ENCODE measurements at places on chromosomes 1 and 21.

DNA sequence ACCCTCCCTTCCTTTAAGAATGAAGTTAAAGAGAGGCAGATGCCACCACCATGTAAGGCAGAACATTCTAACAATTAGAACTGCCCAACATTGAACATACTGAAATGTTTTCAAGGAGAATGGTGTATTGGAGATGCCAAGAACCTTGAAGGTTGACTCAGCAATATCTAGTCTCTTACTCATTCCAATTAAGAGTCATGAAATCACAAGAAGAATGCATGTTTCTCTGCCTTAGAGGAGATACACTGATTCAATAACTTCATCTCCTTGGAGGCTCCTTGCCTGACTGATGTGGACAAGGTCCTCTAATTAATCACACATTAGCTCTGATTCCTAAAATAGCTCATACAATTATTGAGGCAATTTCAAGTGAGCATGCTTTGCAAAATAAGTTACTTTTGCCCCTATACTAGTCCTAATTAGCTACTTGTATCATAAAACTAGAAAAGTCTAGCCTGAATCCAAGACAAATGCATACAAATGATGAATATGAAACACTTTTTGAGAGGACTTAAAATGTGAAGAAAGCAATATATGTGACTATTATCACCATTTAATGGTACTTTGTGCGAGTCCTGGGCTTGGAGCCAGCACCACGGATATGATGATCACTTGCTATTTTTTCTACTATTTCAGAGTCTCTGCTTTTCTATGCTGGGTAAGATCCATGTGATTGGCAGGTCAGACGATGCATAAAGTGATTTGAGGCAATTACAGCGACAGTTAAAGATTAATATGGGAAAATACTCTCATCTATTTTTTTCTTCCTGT is 114.5 kb downstream of the DSCAM start:
- DNase-seq = peak; percentile 15

- no peak for DNase-seq
These were observed 43.7 kb upstream of the PIGC start for GRCh38 chr1:172487550-172487949.

GRCh38 chr1:166876540-166876838 is 425 bp upstream of the TADA1 start:
- DNase-seq = no peak

DNA sequence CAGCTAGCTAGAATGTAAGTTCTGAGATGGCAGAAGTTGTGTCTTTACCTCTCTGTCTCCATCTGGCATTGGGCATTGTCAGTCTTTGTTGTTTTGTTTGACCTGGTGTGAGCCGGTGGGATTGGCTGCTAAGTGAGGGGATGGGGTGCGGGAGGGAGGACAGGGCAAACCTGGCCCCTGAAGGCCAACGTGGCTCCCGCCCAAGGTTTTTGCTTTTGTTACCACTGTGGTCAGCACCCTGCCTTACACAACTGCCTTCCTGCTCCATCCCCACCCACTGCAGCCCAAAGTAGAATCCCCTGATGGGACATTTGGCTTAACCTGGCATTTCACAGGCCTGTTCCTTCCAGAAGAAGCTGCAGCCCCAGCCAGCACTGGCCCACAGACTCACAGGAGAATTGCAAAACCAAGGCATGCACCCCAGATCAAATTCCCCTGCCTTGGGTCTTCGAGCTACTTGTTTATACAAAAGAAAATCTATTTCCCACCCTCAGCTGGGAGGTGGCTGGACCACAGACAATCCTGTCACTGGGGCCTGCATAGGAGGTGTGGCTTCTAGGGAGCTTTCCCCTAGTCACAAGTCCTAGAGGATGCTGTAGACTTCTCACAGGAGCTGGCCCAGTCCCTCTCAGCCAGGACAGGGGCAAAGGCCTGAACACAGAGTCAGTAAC is 147.5 kb downstream of the TRABD2B start:
- no peak for DNase-seq

DNA sequence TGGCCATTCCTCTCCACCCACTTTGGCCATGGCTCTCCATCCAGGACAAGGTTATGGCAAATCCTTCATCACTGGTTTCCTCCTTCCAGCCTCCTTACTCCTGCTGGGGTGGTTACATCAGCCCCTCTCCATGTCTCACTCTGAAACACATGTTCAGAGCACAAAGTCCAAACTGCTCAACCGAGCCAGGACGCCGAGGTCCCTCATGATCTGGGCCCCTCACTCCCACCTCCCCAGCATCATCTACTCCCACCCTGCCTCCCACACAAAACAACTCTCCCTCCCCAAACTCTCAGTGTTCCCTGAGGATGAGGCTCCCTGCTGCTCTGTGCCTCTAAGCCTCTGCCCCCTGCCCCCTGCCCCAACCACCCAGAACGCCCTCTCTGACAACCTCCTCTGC is 33.3 kb upstream of the ZBTB40 start:
- no peak for DNase-seq

DNA sequence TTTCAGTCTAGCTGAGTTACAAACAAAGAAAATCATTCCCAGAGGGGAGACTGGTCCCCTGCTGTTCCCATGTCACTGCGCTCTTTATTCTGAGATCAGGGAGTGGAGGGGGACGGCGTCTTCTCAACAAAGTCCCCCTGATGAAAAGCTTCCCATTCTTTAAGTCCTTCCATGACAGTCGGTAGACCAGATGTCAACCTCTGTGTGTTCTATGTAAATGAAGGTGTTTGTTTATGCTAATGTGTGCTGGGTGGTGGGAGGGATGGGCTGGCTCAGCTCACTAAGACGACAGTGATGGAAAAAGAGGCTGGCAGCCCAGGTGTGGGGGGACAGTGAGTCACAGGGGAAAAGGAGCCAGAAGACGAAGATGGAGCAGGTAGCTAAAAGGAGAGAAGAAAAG is 148.2 kb upstream of the KLHDC7A start:
- DNase-seq = no peak

- no peak for DNase-seq
These were observed 55.2 kb upstream of the SELENON start for GRCh38 chr1:25744636-25745425.

DNA sequence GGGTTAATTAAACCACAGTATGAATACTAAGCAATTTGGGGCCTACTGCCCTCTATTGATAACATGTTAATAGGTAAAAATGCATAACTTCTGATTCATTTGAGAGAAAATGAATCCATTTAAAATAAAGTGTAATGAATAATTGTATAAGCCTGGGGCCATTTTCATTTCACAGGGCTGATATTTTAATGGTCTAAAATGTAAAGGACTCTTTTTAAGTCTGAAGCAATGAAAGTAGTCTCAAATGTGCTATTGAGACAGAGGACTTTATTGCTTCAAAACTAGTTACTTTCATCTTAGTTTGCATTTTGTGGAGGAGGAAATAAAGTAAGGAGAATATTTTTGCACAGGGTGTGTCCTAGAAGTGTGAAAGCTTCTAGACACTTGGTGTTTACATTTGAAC is 155.4 kb downstream of the TLR5 start:
- no peak for DNase-seq

DNA sequence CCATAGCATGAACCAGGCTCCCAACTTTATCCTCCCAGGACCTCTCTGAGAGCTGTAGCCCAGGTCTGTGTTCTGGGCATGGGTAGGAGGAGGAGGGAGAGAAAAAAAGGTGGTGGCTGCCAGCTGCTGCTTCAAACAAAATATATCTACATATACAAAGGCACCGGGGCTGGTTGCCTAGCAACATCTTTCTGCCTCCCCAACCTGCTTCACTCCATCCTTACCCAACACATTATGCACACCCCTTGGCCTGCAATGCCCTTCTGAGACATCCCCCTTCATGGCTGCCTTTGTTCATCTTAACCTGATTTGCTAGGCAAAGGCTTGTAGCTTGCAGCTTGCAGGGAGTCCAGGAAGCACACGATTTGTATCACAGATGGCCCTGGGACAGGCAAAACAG is 27.2 kb upstream of the ATP1A1 start:
- DNase-seq = no peak

DNA sequence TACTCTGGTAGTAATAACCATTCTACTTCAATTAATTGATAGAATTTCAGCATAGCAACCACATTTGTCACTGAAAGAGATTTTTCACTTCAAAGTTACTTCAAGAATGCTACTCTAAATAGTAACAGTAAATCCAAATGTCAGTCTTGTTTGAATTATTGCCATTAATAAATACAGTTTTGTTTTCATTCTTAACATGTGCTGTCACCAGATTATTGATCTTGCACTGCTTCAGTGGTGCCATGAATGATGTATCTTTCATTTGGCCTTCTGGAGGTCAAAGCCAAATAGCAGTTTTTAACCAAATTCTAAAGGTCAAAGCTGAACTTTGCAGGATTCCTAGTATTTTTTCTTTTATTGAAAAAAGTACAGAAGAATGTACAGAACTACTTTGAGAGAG is 199.5 kb downstream of the PATJ start:
- DNase-seq = no peak

DNA sequence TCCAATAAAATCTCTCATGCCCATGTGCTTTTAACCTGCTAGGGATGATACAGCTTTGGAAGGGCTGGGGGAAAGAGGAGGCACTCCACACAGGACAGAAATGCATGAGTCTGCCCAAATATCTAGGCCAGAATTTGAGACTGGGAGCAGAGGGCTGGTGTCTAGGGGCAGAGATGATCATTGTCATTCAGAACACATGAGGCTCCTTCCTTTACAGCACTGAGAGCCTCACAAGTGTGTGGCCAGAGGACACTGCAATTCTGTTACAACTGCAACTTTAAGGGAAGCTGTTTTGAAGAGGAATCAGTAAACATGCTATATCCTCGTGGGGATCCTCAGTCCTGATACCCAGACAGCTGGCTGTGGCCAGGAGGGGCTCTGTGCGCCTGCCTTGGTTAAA is 541.3 kb downstream of the OMA1 start:
- DNase-seq = no peak

- DNase-seq = no peak
These were observed 472 bp upstream of the USP25 start for GRCh38 chr21:15729346-15729673.

GRCh38 chr21:38486221-38486620 is 12.1 kb downstream of the ERG start:
- DNase-seq = peak; percentile 26

DNA sequence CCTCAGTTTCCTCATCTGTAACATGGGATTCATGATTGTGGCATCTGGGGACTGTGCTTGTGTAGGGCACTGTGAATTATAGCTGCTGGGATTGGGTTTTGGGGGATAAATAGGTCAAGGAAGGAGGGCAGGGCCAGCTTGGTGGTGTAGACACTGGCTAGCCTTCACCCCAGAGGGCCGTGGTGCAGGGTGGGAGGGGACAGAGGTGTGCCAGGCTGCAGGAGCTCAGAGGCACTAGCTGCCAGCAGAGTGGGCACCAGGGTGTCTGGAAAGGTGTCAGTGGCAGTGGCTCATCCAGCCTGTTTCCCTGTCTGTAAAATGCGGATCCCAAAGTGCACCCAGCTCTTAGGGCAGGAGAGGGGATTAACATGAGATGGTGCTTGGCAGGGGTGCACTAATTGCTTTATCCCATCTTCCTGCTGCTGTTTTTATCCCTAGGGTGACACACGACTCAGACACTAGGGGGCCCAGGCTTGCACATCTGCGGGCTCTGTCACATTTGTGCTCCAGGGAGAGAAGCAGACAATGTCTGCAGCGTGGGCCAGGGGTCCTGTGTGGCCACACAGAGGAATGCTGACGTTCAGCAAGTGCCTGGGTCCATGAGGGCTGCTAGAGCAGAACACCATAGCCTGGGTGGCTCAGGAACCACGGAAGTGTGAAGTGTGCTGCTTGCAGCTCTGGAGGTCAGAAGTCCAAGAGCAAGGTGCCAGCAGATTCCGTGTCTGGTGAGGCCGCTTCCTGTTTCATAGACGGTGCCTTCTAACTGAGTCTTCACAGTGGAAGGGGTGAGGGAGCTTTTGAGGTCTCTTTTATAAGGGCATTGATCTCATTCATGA is 19.3 kb downstream of the OBSCN start:
- DNase-seq = no peak

DNA sequence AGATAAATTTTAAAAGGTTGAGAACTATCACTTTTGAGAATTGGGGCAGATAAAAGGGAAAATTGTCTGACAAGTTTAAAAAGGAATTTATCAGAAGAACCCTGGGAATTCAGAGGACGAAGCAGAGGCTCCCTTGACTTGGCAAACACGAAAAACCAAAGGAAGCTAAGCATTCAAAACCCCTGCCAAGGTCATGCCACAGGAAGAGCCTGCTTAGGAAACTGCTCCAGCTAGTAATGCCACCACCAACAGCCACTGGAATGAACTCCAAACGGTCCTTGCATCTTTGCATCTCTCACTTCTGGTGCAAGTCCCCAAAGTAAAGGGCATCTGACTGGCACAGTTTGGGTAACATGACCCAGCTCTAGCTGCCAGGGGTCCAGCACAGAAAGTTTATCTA is 7.2 kb downstream of the GPBP1L1 start:
- no peak for DNase-seq

DNA sequence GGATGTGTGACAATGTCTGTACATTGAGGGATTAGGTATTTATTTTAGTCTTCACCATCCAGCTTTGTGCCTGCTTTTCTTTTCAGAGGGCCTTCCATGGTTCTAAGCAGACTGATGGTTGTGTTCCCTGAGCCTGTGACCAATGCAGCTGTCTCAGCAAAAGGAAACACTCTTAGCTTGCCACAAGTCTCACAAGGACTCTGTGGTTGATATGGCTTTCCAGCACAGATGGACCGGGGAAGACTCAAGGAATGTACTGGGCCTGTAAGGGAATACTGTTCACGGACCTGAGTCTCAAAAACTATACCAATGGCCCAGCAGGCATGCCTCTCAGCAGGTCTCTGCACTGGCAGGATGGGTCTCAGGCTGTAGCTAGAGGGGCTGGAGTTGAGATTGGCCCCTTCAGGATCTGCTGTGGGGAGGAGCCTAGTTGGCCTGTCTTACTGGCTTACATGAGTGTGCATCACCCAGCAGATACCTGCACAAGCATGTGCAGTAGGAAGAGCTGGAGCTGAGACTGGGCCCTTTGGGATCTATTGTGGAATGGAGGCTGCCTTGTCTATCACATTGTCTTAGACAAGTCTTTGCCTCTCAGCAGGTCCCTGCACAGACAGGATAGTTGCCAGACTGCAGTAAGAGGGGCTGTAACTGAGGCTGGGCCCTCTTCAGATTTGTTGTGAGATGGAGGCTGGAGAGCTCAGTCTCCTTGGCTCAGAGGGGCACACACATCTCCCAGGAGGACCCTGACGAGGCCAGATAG is 52.0 kb upstream of the PDC start:
- no peak for DNase-seq

GRCh38 chr1:38500891-38501290 is 358.7 kb downstream of the RRAGC start:
- DNase-seq = no peak

DNA sequence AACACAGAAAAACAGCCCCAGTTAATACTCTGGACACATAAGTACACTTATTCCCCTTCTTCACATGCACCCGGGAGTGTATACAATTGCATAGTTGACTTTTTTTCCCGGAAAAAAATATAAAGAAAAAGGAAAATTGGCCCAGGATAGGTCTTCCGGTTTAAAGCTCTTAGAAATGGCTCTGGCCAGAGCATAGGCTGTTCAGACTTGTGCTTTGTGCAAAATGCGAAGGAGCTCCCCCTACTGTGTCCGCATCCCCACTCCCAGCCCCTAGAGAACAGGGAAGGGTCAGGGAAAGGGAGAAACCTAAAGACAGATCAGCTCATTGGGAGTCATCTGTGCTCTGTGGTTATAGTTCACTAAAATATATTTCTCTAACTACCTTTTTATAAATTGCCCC is 5.5 kb upstream of the MTMR11 start:
- no peak for DNase-seq

All from amniotic stem cell (primary cell).